CMK (cell line): ENCODE measurements at places on chromosomes 1 and 21.

DNA sequence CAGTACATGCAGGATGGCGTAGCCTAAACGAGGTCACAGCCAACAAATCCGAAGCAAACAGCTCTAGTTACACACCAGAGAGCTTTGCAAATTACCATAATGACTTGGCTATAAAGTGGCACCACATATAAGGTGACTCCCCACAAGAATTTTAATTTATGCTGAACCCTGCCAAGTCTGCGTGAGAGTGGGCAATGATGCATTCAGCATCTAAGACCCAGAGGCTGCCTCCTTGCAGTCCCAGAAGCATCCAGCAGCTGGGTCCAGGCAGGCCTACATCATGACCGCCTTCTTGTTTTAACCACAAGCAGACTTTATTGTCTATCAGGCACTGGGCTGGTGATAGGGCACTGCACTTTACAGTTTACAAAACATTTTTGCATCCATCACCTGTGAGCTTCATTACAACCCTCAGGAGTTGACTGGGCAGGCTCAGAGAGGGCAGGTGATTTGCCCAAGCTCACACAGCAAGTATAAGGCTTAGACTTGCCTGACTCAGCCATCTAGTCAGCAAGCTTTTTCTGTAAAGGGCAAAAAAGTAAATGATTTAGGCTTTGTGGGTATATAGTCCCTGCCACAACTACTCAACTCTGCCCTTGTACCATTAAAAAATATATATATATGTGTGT is 134.6 kb downstream of the GLIS1 start:
- DNase-seq, result no peak

- no peak for DNase-seq
Measured at GRCh38 chr1:86976664-86977063, 62.2 kb downstream of the HS2ST1 start.

GRCh38 chr1:154178013-154178412 is 13.9 kb downstream of the TPM3 start:
- no peak for DNase-seq

DNA sequence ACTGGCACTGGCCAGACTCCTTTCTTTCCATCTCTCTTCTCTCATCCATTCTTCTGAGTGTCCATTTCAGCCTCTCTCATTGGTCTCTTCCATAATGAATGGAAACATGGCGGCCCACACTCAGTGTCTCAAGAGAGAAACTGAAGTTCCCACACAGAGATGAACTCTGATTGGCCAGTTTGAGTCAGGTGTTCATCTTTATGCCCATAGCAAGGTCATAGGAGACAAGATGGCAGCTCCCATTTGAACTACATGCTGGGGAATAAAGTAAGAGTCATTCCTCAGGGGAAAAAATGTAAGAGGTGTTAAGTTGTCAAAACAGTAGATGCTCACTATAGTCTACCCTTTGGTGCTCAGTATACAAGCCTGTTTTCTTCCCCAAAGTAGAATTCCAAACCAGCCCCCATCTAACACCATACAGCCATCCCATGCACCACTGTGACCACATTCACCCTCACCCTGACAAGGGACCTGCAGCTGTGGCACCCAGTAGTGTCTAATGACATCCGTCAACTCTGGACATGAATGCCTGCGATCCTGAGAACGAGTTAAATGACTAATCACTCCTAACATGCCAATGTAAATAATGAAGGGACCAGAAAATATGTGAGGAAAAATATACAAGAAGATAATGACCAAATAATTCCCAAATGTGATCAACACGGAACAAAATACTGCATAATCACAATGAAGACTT is 12.4 kb downstream of the CDA start:
- no peak for DNase-seq

DNA sequence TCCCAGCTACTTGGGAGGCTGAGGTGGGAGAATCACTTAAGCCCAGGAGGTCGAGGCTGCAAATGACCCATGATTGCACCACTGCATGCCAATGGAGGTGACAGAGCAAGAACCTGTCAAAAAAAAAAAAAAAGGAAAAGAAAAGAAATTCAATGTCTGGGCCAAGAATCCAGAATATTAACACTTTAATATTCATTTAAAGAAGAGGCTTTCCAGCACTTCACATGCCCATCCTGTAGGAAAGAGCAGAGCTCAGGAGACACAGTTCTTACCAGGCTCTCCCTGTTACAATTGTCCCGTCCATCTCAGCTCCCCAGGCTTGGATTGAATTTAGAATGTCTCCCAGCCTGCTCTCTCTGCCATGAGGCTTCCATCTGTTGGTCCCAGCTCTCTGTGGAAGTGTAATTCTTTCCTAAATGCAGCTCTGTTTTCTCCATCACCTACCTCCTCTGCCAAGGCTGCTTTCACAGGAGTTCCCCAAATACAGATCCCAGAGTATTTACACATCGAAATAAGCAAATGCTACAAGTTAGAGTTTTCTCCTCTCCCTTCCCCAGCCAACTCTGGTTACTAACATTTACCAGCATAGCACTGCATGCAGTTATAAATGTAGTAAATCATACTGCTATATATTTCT is 116.6 kb upstream of the CDC42BPA start:
- no peak for DNase-seq

DNA sequence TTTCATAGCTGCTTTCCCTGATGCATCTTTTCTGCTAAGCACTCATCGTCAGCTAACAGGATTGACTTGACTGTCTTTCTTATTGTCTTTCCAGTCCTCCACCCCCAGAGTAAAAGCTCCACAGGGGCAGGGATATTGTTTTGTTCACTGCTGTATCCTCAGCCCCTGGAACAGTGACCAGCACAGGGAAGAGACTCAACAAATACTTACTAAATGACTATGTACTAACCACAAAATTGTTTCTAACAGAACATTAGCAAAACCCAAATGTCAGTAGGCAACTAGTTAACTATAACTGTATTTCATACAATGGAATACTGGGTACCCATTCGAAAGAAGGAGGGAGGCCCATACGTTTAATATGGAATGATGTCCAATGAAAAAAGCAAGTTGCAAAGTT is 53.0 kb downstream of the BCAR3 start:
- no peak for DNase-seq

GRCh38 chr1:194298007-194298598 is 1111.7 kb upstream of the B3GALT2 start:
- DNase-seq, result no peak

- DNase-seq, result peak; percentile 62
Measured at GRCh38 chr1:93079685-93080141, 630 bp downstream of the MTF2 start.

- no peak for DNase-seq
Measured at GRCh38 chr1:240086726-240087125, 5.0 kb upstream of the FMN2 start.

DNA sequence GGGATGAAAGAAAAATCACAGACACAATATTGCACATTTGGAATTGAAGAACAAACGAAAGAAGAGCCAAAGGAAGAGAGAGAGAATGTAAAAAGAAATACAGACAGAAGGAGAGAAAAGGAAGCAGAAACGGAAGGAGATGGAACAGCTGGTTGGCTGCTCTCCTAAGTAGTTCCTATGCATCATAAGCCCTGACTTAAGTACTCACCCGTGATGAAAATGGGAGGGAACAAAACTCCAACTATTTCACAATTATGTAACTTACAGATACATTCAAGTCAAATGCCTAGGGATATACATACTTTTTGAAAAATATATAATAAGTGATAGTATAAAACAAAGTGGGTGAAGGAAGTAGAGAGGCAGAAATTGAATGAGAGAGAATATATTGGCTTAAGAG is 88.5 kb downstream of the TTLL7 start:
- no peak for DNase-seq

GRCh38 chr1:174284052-174284451 is 124.7 kb downstream of the RABGAP1L start:
- DNase-seq, result no peak

DNA sequence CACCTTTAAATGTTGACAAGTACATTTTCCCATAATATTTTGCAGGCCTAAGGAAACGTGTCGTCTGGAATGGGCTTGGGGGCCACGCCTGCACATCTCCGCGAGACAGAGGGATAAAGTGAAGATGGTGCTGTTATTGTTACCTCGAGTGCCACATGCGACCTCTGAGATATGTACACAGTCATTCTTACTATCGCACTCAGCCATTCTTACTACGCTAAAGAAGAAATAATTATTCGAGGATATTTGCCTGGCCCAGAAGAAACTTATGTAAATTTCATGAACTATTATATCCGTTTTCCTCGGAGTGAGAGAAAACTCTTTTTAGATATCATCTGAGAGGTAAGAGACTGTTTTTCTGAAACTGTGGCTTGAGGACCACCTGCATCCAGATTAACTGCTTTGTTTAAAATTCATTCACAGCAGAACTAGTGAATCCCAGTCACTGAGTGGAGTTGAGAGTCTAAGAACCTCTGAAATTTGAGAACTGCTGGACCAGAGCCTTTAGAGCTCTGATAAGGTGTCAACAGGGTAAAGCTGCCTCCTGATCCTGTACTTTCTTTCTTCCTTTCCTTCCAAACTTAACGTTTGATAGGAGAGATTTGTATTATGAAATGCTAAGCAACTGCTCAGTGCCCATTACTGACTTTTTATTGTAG is 811 bp downstream of the EXO1 start:
- no peak for DNase-seq

DNA sequence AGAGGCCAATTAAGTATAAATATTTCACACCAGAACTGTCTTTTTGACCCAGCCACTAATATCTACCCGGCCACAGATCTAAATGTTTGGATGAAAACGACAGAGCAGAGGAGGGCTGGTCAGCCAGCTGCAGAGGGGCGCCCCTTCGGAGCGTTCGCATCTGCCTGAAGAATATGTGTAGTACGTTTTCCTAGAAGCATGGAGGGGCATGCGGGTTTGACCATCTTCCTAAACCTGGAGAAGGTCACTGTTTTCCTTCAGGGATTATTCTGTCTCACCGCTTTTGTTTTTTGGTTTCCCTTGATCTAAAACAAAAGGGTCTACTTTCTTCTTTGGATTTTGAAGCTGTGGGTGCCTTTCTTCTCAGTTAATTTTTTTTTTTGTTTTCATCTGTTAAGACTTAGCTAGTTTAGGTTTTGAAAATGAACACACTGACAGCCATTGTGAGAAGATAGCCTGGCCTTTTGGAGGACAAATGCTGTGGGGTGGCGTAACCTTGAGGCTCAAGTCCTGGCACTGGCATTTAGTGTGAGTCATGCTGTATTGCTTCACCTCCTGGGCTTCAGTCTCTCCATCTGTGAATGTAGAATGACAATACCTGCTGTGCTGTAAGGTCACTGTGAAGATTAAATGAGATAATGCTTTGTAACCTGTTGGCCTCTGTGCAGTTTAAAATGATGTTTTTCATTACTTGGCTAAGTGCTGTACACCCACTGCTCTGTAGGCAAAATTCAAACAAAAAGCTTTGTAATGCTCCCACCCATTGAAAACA is 74.1 kb upstream of the IRF2BP2 start:
- no peak for DNase-seq

- DNase-seq, result no peak
Measured at GRCh38 chr1:155218854-155219591, 10.5 kb downstream of the MTX1 start.

DNA sequence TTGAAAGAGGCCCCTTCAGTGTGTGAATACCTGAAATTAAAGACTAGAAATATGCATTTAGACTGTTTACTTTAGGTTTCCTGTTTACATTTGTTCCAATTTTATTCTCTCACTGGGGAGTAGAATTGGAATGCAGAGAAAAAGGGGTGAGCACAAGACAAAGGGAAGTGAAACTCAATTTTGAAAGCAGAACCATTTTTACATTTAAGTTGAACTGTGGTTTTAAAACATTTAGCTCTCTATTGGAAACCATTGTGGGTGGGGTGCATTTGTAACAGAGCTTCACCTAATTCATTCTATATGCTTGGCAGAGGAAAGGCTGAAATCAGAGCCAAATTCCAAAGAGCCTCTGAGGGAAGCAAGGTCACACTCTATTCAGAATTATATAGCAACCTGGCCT is 235.3 kb upstream of the C1orf105 start:
- no peak for DNase-seq

DNA sequence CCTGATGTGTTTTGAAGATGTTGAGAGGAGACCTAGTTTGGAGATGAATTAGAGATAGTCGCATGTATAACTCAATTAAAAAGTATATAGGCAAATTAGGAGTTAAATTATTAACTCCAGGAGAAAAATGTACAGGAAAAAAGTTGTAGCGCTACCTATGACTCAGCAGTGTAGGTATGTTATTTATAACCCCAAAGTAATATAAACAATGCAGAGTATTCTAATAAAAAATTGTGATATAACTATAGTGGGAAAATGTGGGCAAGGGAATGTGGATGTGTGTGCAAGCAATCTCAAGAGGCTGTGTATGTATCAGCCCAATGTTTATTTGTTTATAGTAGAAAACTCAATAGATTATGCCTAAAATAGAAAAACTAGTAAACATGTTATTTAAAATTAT is 144.5 kb downstream of the BRINP2 start:
- DNase-seq, result no peak

- no peak for DNase-seq
Measured at GRCh38 chr1:153881751-153882150, 41.0 kb downstream of the GATAD2B start.

GRCh38 chr1:89051955-89052312 is 13.1 kb downstream of the GBP1 start:
- DNase-seq, result no peak

- no peak for DNase-seq
Measured at GRCh38 chr21:31008355-31008754, 29.9 kb downstream of the KRTAP19-8 start.

- DNase-seq, result no peak
Measured at GRCh38 chr1:8421721-8422120, 103.8 kb downstream of the SLC45A1 start.

GRCh38 chr1:233868461-233868860 is 36.0 kb upstream of the SLC35F3 start:
- no peak for DNase-seq

DNA sequence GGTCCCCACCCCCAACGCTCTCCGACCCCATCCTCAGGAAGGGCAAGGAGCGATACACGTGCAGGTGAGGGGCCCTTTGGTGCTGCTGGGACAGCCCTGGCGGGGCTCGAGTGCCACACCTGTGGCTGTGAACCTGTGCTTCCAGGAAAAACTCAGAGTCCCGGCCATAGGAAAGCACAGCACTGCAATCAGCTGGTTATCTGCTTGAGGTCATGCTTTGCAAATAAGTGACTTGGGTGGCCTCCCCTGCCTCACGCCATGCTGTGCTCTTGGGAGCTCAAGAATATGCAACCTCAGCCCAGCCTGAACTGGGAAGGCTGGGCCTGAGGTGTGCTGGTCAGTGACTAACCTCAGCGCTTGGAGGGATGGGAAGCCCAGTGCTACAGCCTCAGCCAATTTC is 36.5 kb upstream of the ARHGEF16 start:
- no peak for DNase-seq

DNA sequence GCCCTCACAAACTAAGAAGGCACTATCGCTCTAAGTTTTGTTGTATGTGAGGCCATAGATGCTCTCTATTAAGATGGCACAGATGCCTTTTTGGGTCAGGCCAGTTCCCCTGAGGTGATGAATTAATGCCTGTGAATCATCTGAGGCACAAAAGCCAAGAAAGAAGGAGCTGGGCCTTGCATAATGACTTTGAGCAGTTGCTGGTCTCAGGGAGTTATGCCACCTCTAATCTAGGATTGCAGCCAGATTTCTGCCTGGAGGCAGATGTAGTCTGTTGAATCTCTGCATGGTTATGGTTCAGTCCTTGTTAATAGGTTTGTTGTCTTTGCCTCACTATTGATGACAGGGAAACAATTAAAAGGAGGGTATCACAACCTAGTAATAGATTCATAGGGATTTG is 168.1 kb upstream of the CHRM3 start:
- DNase-seq, result no peak
